ENCODE measurements at places on chromosomes 1 and 21.

DNA sequence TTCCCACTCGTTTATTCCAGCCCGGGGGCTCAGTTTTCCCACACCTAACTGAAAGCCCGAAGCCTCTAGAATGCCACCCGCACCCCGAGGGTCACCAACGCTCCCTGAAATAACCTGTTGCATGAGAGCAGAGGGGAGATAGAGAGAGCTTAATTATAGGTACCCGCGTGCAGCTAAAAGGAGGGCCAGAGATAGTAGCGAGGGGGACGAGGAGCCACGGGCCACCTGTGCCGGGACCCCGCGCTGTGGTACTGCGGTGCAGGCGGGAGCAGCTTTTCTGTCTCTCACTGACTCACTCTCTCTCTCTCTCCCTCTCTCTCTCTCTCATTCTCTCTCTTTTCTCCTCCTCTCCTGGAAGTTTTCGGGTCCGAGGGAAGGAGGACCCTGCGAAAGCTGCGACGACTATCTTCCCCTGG is 716 bp downstream of the OLIG2 start:
- DNase-seq: no peak

DNA sequence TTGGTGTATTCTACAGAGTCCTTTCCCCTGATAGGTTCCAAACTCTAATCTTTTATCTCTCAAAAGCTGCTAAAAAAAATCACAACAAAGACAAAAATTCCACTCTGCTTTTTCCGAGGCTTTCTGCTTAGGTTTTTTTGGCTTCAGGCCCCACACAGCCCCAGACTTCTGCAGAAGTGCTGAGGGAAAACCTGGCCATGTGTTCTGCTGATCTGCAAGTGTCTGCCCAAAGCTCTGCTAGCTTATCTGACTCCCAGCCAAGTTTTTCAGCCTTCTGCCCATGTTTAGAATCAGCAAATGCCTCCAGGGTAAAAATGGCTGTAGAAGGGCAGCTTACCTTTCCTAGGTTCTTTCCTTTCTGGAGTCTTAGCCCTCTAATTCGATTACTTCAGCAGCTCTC is 28.4 kb downstream of the DISP3 start:
- DNase-seq: no peak

GRCh38 chr1:19577036-19577435 is 67.1 kb upstream of the NBL1 start:
- no peak for DNase-seq

- DNase-seq: no peak
Observed at GRCh38 chr1:229153955-229154548, 116.9 kb upstream of the RAB4A start.

- no peak for DNase-seq
Observed at GRCh38 chr1:31814631-31815306, 1.1 kb downstream of the SPOCD1 start.

DNA sequence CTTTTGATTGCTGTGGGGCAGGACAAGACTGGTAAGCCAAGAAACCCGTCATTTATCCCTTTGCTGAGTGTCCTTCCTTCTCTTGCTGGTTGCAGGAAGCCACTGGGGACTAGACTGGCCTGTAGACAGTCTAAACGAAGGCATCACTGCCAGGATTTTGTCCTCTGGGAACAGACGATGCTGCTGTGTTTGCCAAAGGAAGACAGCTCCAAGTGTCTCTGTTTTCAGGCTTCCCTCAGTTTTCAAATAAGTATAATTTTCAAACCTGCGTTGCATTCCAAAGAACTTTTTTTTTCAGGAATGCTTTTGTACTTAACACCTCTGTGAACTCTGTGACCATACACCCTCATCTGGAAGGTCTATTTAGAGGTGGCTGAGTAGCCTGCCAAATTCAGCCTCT is 269.4 kb downstream of the HLX start:
- no peak for DNase-seq

- no peak for DNase-seq
Observed at GRCh38 chr1:112788561-112788960, 73.4 kb upstream of the PPM1J start.

DNA sequence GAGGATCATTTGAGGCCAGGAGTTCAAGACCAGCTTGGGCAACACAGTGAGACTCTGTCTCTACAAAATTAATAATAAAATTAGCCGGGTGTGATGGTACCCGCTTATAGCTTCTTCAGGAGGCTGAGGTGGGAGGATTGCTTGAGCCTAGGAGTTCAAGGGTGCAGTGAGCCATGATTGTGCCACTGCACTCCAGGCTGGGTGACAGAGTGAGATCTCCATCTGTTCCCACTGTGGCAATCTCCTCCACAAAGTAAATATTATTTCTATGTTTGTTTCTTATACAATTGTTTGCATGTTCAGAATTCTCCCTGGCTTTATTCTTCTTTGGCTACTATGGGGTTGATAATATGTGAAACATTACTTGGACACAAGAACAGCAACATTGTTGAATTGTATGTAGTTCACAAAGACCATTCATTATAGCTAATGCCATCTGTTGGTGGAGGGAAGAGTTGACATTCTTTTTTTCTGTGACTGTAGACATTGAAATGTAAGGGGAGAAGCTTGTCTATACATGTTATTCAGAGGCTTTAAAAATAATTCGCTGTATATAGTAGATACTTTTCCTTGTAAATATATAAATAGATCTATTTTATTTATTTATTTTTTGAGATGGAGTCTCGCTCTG is 47.8 kb upstream of the SRSF10 start:
- DNase-seq: peak; percentile 81

DNA sequence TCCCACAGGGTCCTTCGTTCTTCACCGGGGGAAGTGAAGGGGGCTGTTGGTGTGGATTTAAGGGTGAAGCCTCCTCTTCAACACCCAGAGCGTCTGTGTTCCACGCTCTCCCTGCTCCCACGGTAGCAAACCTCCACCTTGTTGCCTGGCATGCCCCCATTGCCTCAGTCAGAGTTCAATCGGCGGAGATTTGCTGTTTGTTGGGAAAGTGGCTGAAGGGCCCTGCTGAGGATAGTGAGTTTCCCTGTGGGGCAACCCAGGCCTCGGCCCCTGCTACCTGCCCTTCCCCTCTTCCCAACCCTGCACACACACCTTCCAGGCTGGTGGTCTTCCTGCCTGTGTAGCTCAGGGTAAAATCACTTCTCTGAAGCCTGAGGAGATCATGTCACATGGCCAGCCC is 60.5 kb downstream of the TOR1AIP2 start:
- no peak for DNase-seq

DNA sequence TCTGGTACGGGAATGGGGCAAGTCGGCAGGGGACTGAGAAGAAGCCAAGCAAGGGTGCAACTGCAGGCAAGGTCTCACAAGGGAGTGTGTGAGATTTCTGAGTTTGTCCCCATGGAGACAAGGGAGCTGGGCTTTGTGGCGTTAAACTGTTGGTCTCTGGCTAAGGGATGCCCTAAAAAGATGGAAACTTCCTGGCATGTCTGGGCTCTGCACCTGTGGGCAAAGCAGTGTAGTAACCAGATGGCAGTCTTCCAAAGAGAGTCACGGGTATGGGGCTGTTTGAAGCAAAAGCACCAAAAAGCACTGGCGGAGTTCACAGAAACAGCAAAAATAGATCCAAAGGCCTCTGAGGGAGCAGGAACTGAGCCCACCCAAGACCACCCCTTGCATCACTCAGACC is 104.8 kb upstream of the SLC44A3 start:
- no peak for DNase-seq

DNA sequence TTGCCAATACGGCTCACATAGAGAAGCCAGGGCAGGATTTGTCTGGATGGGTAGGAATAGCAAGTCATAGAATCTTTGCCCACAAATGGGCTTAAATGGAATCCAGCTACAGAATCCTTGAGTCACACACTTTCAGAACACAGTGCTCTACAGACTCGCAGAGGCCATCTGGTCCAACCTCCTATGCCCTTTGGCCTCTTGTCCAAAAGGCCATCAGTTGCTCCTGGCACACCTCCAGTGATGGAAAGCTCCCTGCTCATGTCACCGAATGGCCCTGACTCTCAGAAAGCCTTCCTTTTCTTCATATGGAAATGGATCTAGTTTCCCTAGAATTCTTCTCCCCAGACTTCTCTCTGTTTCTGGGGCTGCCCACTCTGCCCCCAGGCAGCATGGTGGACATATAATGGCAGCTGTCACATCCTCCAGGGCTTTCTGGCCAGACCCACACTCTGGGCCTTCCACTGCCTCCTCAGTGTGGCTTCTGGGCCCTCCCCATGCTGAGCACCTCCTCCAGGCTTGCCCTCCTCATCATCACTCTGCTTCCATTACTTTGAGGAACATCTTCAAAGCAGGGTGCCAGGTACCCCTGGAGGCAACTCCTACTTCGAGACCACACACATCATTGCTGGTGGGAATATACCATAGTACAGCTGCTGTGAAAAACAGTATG is 33.6 kb upstream of the TRABD2B start:
- DNase-seq: no peak

DNA sequence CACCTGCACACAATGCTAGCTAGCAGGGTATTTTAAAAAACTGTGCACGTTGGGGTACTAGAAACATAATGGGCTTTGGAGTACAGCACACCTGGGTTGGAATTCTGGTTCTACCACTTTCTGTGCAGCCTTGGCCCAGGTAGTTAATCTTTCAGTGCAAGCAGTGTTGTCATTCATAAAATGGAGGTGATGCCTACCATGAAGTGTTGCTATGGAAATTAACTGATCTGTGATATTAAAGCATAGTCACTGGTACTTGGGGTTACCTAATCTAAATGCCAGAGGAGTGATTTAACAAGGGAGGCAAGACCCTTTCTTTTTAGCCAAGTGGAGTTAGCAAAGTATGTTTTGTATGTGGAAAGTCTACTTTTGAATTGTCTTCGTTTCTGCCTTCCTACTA is 18.0 kb downstream of the ATP1B1 start:
- peak; percentile 82 for DNase-seq

GRCh38 chr1:44985747-44986359 is 542 bp downstream of the EIF2B3 start:
- peak; percentile 20 for DNase-seq

- DNase-seq: no peak
Observed at GRCh38 chr1:27912429-27912828, 22.4 kb upstream of the SMPDL3B start.

DNA sequence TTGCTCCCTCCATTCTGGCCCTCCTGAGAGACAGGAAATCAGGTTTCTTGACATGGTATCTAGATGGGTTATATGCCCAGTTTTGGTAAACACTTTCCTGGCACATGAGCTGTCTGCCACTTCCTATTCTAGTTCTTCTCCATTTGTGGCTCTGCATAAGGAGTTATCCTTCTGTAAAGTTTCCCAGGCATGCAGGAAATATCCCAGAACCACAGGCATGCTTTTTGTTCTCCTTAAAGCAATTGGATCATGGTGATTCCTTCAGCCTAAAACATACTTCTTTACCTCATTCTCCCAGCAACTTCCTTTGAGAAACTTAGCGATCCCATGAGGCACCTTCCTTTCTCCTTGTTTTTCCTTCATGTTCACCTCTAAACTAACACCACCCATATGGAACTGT is 199.8 kb downstream of the CRB1 start:
- no peak for DNase-seq

DNA sequence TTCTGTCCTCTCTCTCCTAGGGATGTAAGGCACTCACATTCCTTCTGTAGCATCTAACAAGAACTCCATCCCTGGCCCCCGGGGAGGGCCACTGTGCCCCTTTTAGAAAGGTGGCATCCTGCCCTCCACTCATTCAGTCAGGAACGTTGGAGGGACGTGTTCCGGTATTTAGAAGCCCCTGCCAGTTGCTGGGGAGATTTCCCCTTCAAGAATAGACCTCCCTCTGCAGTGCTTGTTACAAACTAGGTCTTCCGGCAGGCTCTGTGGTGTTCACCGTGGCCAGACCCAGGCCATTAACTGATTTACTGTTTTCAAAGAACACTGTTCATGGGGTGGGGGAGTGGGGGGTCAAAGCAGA is 779 bp downstream of the PCP4L1 start:
- DNase-seq: no peak

DNA sequence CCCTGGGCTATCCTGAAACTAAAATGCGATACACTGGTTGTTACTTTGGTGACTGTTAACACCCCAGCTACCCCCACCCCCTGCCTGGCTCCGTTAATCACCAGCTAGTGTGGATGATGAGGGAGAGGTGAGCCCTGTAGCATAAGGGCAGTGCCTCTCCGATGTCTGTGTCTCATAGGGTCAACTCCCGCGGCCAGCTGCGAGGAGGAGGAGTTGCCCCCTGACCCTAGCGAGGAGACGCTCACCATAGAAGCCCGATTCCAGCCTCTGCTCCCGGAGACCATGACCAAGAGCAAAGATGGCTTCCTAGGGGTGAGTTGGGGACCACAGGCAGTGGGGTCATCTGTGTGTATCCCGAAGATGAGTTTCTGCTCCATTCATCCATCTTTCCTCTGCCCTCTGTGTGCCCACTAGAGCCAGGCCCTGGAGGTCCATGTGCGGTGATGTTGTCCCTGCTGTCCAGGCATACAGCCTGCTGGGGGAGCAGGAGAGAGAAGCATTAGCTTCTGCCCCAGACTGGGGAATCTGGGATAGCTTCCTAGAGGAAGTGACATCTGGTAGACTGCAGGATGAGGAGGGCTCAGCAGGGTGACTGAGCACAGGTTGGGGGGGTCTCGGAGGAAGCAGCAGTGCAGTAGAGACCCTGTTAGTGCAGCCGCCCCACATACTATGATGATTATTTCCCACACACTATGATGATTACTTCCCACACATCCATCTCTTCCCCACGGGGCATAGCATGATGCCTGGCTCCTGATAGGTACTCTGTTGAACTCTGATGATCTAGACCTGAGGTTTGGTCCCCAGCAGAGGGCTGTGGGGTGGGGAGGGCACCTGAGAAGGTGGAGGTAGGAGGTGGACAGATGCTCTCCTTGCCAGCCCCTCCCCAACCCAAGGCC is 5.2 kb downstream of the SELENON start:
- DNase-seq: no peak

- DNase-seq: no peak
Observed at GRCh38 chr1:150164779-150165178, 15.1 kb downstream of the PLEKHO1 start.

GRCh38 chr1:39898648-39899603 is 2.8 kb downstream of the MYCL start:
- peak; percentile 61 for DNase-seq

DNA sequence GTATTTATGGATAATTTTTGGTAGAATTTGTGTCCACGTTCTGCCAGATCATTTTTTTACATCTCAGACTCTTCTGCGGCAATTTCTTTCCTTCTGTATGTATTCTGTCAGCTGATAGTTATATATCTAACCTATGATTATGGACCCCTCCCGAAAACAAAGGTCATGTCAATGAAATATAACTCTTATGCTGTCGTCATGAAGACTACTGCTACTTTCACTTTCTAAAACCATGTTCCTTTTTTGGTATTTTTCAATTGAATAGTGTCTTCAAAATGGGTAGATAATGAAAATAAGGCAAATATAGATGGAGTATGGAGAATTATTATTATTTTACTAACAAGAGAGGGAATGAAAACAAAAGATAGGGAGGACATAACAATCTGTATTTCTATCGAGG is 3.2 kb downstream of the ANGPTL1 start:
- DNase-seq: no peak

GRCh38 chr21:36552434-36552785 is 72.5 kb upstream of the CLDN14 start:
- DNase-seq: no peak

- peak; percentile 67 for DNase-seq
Observed at GRCh38 chr1:189929501-189930099, 548.1 kb downstream of the BRINP3 start.
